ENCODE measurements at places on chromosomes 3 and 15.

DNA sequence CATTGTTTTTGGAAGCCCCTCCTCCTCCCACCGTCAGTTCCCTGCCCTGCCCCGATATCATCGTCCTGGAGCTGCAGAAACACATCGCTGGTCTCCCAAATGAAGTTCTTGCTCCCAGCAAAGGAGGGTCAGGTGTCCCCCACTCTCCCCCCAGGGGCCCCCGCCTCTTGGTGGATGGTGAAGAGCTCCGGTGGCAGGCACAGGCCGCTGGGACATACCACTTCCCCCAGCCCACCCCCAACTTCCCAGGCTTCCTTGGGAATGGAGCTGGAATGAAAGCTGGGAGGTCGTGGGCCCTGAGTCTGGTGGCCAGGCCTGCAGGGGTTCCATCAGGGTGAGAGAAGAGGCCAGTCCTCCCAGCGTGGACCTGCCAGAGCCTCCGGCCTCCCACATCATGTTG is 137.7 kb downstream of the CHSY1 start:
- peaks cover 32% of the 10 kb centered on the region for H3K4me1 ChIP-seq
- no peak for DNase-seq
- peaks cover 3% of the 10 kb centered on the region for H3K27me3 ChIP-seq
- H3K4me3 ChIP-seq: no peak overlapping the region
- H3K27ac ChIP-seq: no peak overlapping the region
- H3K36me3 ChIP-seq: no peaks in the 10 kb centered on the region

DNA sequence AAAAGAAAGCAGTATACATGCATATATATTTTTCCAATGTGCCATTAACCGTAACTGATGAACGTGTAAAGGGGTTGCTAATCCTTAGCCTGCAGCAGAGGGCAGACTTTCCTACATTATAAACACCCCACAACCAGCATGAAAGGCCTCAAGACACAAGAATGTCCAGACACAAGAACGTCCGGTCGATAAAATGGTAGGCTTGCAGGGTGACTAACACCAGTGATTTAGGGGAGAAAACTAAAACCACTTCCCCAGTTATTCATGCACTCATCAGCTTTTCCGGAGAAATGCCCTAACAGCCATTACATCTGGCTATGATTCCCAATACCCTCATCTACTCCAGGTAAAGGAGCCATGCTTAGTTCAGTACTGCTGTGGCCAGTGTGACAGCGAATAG is 57.4 kb downstream of the LRTM1 start:
- DNase-seq: no peak
- no peaks in the 10 kb centered on the region for H3K36me3 ChIP-seq
- H3K4me3 ChIP-seq: no peak overlapping the region
- H3K27me3 ChIP-seq: peaks cover 3% of the 10 kb centered on the region
- H3K4me1 ChIP-seq: peaks cover 14% of the 10 kb centered on the region

DNA sequence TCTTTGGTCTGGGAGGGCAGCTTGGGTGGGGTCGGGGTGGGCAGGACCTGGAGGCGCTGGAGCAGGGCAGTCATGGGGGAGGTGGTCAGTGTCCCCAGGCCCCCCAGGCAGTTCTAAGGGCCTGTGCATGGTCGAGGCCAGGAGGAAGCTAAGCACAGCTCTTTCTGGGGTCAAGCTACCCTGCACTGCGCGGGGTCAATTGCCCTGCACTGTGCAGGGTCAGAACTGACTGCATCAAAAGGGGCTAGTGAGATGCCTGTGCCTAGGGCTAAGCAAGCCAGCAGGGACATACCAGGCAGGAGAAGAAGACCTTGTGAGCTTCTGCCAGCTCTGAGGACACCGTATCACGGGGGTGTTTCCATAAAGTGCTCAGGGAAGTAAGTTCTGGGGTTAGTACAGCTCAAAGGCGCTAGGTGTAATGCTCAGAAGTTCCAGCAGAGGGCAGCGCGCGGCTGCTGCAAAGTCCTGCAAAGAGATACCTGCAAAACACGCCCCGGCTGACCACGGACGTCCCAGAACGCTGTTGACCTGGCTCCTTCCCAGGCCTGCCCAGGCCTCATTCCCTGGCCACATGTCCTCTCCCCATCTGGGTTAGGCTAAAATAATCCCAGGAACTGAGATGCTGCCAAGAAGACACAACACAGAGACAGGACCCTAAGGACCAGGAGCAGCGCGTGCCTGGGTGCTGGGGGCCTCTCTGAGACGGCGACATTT is 18.8 kb upstream of the IQSEC1 start:
- H3K4me3 ChIP-seq: no peak overlapping the region
- H3K27ac ChIP-seq: no peak overlapping the region
- no peaks in the 10 kb centered on the region for H3K36me3 ChIP-seq
- peak; percentile 87 for DNase-seq
- peaks cover 2% of the 10 kb centered on the region for H3K27me3 ChIP-seq

- no peak overlapping the region for H3K27ac ChIP-seq
- DNase-seq: no peak
- no peaks in the 10 kb centered on the region for H3K36me3 ChIP-seq
- H3K4me1 ChIP-seq: no peaks in the 10 kb centered on the region
- H3K27me3 ChIP-seq: no peaks in the 10 kb centered on the region
Observed at GRCh38 chr3:39295184-39295775, 15.4 kb upstream of the CX3CR1 start.

GRCh38 chr3:120489421-120489820 is 38.6 kb upstream of the FSTL1 start:
- H3K27me3 ChIP-seq: no peaks in the 10 kb centered on the region
- H3K27ac ChIP-seq: no peak overlapping the region
- no peak overlapping the region for H3K4me3 ChIP-seq
- H3K36me3 ChIP-seq: no peaks in the 10 kb centered on the region
- no peaks in the 10 kb centered on the region for H3K4me1 ChIP-seq

- no peaks in the 10 kb centered on the region for H3K27me3 ChIP-seq
- H3K27ac ChIP-seq: no peak overlapping the region
- no peak for DNase-seq
- peaks cover 14% of the 10 kb centered on the region for H3K4me1 ChIP-seq
- H3K4me3 ChIP-seq: no peak overlapping the region
- H3K36me3 ChIP-seq: peaks cover 19% of the 10 kb centered on the region
Observed at GRCh38 chr3:138078901-138079344, 36.5 kb downstream of the DZIP1L start.

DNA sequence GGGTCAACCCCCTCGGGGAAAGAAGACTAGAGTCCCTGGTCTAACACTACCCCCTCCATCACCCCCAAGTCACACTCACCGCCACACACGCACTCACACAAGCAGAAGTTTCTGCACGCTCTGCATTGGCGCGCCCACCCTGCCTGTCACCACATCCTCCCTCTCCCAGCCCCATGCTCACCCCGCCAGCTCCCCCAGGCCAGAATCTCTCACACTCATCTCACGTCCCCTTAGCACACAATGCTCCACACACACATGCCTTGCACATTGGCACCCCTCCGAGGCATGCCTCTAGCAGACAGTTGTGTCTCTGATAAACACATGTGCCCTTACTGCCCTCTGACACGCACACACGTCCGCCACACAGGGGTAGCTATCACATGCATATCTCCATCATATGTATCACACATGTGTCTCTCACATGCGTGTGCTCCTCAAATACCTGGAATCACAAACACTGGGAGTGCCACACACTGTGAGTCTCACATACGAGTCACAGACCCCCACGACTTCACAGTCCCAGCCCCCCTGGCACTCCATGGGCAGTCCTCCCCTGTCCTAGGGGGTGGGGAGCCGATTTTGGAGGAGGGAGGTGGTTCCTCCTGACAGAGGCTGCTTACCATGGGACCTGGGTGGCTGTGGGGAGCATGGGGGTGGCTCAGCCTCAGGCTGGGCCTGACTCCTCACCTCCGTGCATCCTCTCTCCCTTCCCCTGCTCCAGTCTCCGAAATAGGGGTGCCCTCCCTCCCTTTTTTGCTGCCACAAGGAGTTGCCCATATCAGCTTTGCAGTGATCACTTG is 898 bp downstream of the FBLN2 start:
- H3K4me1 ChIP-seq: peaks cover 38% of the 10 kb centered on the region
- H3K36me3 ChIP-seq: no peaks in the 10 kb centered on the region
- peak overlapping the region; percentile 76 for H3K27ac ChIP-seq
- H3K4me3 ChIP-seq: peak overlapping the region; percentile 89
- no peak for DNase-seq
- H3K27me3 ChIP-seq: peaks cover 13% of the 10 kb centered on the region

GRCh38 chr15:61153291-61153690 is 75.8 kb downstream of the RORA start:
- H3K36me3 ChIP-seq: no peaks in the 10 kb centered on the region
- no peak overlapping the region for H3K27ac ChIP-seq
- no peak overlapping the region for H3K4me3 ChIP-seq
- no peaks in the 10 kb centered on the region for H3K4me1 ChIP-seq

DNA sequence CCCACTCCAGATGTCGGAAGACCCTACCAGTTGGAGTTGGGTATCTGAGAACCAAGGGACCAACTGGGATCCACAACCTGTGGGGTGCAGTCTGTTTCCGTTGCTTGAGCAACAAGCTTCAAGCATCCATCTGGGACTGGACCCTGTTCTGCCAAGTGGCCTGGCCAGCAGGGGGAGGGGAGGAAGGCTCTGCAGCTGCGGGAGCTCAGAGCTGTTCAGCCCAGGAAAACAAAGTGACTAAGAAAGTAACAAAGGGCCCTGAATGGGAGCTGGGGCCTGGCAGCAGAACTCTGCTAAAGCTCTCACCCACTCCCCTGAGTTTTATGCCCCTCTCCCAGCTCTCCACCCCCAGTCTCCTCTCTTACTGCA is 2.7 kb downstream of the TYRO3 start:
- peak overlapping the region; percentile 41 for H3K4me3 ChIP-seq
- H3K36me3 ChIP-seq: no peaks in the 10 kb centered on the region
- peaks cover 6% of the 10 kb centered on the region for H3K27me3 ChIP-seq
- H3K27ac ChIP-seq: peak overlapping the region; percentile 60
- no peak for DNase-seq

DNA sequence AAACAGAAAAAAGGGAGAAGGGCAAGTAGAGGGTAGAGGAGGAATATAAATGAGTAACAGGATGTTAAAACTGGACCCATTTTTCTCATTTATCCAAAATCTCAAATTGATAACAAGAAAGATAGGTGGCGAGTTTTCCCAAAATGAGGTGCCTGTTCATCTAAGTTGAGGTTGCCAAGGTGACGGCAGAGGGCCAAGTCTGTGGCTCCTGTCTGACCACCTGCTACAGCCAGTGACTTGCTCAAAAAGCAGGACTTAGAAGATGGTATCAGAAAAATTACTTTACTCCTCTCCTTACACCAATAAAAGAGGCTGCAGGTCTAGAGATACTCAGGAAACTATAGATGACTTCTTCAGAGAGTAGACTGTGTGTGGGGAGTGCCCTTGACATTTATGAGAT is 137.6 kb upstream of the ZNF385D start:
- H3K4me3 ChIP-seq: no peak overlapping the region
- H3K27me3 ChIP-seq: no peaks in the 10 kb centered on the region
- H3K27ac ChIP-seq: no peak overlapping the region
- DNase-seq: no peak
- no peaks in the 10 kb centered on the region for H3K36me3 ChIP-seq

DNA sequence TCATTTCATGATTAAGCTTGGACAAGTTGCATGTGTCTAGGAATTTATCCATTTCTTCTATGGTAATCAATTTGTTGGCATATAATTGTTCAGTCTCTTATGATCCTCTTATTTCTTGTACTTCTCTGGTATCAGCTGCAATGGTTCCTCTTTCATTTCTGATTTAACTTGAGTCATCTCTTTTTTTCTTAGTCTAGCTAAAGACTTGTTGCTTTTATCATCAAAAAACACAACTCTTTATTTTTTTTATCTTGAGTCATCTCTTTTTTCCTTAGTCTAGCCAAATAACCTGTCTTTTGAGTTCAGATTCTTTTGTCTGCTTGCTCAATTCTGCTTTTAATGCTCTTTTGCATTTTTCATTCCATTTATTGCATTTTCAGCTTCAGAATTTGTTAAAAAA is 37.3 kb downstream of the UBE3A start:
- no peaks in the 10 kb centered on the region for H3K27me3 ChIP-seq
- no peak overlapping the region for H3K27ac ChIP-seq
- H3K4me3 ChIP-seq: no peak overlapping the region
- peaks cover 70% of the 10 kb centered on the region for H3K36me3 ChIP-seq

DNA sequence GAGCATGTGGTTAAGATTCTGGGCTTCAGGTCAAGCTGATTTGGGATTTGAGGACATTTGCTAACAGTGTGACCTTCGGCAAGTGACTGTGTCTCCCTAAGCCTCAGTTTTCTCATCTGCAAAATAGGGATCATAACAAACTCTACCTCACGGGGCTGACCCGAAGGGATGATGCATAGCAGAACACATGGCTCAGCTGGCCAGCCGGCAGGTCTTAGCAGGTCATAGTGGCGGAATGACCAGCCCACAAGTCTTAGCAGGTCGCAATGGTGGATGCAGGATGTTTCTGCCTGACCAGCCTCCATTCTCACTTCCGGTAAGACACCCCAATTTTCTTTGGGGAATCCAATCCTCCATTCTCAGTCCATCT is 63.3 kb downstream of the IQSEC1 start:
- DNase-seq: no peak
- no peak overlapping the region for H3K27ac ChIP-seq
- H3K27me3 ChIP-seq: no peaks in the 10 kb centered on the region
- H3K4me1 ChIP-seq: peaks cover 20% of the 10 kb centered on the region

GRCh38 chr15:79881254-79881653 is 15.6 kb downstream of the MTHFS start:
- peaks cover 9% of the 10 kb centered on the region for H3K4me1 ChIP-seq
- H3K4me3 ChIP-seq: no peak overlapping the region
- H3K27me3 ChIP-seq: no peaks in the 10 kb centered on the region

GRCh38 chr15:31974855-31975829 is 55.2 kb upstream of the CHRNA7 start:
- H3K36me3 ChIP-seq: no peaks in the 10 kb centered on the region
- DNase-seq: no peak
- H3K27me3 ChIP-seq: peaks cover 23% of the 10 kb centered on the region

- H3K4me1 ChIP-seq: no peaks in the 10 kb centered on the region
- no peaks in the 10 kb centered on the region for H3K36me3 ChIP-seq
- no peak for DNase-seq
Observed at GRCh38 chr3:70360979-70361760, 48.7 kb upstream of the MDFIC2 start.

Measured in type B pancreatic cell (in vitro differentiated cells).